ENCODE measurements at places on chromosomes 6 and 20.

DNA sequence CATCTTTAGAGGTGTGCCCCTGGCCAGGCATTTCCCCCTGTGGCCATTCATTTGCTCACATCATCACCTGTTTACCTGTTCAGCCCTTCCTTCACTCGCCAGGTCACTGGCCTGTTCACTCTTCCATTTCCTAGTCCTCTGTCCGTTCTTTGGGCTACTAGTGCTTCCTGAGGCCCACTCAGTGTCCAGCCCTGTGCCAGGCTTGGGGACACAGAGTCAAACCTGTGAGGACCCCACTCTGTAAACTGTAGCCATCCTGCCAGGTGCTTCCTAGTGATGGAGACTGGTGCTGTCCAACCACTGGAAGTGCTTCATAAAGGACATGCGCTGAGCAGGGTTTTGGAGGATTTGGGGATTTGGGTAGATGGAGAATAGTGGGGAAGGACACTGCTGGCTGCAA, 3.5 kb downstream of the DLGAP4 start:
- DNase-seq, result no peak

DNA sequence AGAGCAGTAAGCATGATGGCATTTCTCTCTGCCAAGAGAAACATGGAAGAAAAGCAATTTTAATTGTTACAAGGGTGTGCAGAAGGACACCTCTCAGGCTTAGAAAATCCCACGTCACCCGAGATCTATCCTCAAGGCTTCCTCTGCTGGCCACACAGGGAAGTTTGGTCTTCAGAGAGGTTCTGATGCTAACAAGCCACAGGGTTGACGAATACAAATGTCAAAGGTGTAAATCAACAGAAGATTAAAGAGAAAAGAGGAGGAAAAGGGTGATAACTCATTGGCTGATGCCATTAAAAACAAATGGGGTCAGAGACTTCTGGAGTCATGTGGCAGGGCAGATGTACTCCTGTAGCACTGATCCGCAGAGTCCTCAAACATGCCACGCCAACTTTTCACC, 33.6 kb upstream of the SPDEF start:
- no peak for DNase-seq

GRCh38 chr6:29146179-29146578, 24.5 kb upstream of the OR2J2 start:
- no peak for DNase-seq

GRCh38 chr6:170222498-170223471, 68.1 kb downstream of the DLL1 start:
- DNase-seq, result no peak

DNA sequence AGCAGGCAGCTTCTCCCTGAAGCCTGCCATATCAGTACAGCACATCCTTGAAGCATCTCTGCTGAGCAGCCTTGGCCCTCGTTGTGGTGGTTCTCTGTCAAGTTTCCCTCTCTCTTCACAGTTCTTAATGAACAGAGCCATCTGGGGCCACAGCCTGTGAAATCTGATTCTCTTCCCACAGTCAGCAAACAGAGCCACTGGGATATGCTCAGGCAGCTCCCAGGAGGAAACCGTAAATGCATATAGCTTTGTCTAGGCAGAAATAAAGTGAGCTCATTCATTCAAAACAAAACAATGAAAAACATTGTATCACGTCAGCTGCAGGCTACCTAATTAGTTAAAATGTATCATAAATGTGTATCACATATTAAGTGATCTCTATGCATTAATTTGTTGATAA, 80.3 kb downstream of the TBC1D7 start:
- no peak for DNase-seq

- DNase-seq, result no peak
These were observed at the start of gene SAMD3 for GRCh38 chr6:130222775-130223174. Gene SAMD3 (minus strand): TSS chr6:130222951. CDS start chr6:130215273, 7,678 bp downstream.

- DNase-seq, result no peak
These were observed 109.8 kb upstream of the SCAF8 start for GRCh38 chr6:154623391-154623790.

- DNase-seq, result no peak
These were observed 92.5 kb downstream of the SPTLC3 start for GRCh38 chr20:13101276-13101675.
